ENCODE measurements at places on chromosomes 12 and 14.

DNA sequence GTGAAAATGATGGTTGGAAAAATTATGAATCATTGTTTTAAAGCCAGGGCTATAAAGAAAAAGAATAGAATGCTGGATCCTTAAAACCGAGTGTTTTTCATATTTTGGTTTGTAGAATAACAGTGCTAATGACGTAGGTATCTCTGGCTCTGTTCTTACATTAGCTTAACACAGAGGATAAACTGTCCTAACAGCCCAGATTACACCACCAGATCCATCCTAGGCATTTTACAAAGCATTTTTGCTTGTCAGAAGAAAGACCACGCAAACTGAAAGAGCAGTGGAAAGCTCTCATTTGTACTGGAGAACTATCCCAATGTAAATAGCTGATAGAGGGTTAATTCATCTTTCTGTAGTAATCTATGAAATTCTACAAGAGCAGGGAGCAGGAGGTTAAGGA is 13.6 kb downstream of the IFT81 start:
- DNase-seq: no peak

- no peak for DNase-seq
Measured at GRCh38 chr14:95763875-95764274, 50.0 kb upstream of the TCL1A start.

GRCh38 chr14:20732979-20733635 is 12.6 kb upstream of the EDDM3A start:
- no peak for DNase-seq

DNA sequence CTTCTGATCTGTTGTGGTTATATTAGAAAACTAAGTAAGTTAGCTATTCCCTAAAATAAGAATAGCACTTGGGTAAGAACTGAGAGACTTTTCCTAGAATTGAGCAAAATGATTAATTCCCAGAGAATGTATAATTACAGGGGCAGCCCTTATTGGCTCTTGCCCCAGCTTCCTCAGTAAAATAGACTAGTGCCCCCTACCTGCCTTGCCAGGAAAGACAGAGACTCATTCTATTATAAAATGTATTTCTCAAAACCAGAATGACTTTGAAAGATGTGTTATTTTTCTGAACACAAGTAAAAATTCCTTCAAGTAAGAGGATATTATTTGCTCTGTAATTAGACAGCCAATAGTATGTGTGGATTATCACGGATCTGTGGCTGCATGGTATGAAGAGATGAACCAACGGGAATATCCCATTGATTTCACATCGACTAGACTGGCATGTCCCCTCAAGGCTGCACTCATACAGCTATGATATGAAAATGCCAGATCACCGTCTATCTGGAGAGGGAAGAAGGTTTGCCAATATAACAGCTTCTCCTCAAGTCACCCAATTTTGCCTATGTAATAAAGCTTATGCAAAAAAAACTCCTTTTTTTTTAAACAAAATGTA is 7.4 kb upstream of the GLRX5 start:
- no peak for DNase-seq

- DNase-seq: no peak
Measured at GRCh38 chr12:26629864-26630263, 203.1 kb downstream of the ITPR2 start.

GRCh38 chr12:4766445-4766844 is 46.2 kb downstream of the GALNT8 start:
- no peak for DNase-seq

GRCh38 chr12:95963096-95963495 is 20.0 kb downstream of the AMDHD1 start:
- no peak for DNase-seq

GRCh38 chr14:81211844-81212243 is 8.9 kb downstream of the GTF2A1 start:
- no peak for DNase-seq

- no peak for DNase-seq
Measured at GRCh38 chr12:57006809-57007475, 596 bp upstream of the ZBTB39 start.

GRCh38 chr14:79543967-79544697 is 667.2 kb downstream of the DIO2 start:
- no peak for DNase-seq

GRCh38 chr12:58148405-58148804 is 207.0 kb downstream of the ATP23 start:
- DNase-seq: no peak

GRCh38 chr12:124259154-124260066 is 35.5 kb upstream of the RFLNA start:
- no peak for DNase-seq

- DNase-seq: no peak
Measured at GRCh38 chr14:39302124-39302810, 68.6 kb downstream of the MIA2 start.

DNA sequence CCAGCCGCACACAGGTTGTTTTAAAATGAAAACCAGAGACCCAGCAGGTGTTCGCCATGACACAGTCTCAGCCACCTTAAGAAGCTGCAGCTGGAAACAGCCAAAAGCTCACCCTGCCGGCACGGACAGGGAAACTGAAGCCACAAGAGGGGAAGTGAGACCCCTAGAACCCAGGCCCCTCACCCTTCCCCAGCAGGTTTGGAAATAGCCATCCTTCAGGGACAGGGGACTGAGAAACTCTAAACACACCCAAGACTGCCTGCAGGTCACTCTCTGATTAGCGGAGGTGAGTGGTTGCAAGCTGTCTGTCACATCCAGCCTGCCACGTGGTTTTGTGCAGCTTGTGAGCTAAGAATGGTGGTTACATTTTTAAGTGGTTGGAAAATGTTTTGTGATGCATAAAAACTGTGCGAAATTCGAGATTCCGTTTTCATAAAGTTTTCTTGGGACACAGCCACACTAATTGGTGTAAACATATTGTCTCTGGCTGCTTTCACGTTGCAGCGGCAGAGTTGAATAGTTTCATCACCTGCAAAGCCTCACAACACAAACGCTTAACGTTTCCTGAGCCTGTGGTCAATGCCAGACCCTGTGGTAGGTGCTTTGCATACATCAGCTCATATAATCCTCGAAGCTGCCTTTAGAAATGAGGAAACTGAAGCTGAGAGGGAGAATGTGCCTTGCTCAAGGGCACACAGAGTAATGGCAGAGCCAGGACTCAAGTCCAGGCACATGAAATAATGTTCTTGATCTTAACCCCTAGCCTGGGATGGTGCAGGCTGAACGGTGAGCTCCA is 1.7 kb upstream of the SELPLG start:
- DNase-seq: no peak

DNA sequence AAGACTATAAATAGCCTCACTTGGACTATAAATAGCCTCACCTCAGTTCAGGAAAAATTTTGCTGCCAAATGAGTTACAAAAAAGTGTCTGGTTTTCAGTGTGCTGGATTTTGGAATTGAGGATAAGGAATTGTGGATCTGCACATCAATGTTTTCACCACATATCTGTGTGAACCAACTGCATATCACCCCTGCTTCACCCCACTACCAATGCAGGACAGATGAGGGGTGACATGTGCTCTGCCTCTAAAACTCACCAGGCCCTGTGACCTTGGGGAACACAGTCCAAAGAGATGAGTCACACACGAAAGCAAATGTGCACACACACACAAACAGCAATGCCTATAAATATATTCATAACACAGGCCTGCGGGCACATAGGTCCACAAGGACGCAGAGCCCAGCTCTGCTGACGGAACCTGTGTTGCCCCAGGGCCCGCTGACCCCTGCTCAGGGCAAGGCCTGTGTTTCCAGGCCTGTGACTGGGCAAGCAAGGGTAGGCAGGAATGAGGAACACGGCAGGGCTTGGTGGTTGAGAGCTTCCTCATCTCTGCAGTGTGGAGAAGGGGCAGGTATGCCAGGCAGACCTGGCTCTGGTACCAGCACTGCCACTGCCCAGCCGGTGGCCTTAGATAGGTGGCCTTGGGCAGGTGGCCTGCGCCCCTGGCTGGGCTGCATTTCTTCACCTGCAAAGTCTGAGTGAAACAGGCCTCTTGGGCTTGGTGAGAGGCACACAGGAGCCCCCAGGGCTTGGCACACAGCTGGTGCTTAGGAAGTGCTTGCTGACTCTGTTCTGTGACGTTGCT is 82.4 kb downstream of the ARL6IP4 start:
- no peak for DNase-seq

DNA sequence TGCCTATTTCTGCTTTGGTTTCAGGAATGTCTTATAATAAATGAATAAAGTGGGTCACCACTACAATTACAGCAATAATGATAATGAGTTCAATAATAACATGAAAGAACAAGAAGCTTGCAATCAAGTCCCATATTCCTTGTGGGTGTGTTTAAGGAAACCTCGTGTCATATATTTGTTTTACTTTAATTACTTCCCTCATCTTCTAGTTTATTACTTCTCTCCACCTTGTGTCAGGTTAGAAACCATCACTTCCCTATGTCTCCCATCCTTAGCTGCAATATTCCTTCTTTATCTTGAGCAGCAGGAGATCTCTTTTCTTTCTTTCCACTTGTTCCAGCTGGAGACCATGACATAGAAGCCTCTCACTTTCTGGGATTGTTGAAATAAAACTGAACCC is 384.0 kb upstream of the TMEM132C start:
- DNase-seq: no peak

GRCh38 chr12:120092551-120093335 is 23.8 kb downstream of the RAB35 start:
- DNase-seq: no peak

GRCh38 chr12:32083489-32083888 is 23.2 kb upstream of the BICD1 start:
- no peak for DNase-seq

DNA sequence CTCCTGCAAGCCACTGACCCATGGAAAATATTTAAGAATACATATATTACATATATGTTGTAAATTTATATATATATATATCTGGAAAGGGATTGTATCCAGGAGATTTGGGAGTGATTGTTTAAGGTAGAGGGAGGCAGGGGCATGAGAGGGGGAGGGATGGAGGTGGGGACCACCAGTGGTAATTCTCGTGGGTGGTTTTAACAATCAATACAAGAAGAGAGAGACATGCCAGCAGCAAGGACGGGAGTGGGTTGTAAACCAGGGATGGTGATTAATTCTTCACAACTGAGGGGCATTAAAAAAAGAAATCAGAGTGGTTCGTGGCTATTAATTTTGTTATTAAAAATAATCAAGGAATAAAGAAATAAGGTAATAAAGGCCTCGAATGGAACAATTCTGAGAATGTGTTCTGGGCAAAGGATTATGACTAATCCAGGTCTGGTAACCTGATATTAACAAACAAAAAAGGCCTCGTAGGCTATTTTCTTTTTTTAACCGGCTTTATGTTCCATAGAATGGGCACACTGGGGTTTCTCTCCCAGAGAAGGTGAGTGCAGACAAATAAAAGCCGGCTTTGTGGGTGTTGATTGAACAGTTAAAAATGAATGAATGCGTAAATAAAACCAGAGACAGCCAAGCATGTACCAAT is 8.3 kb upstream of the RTL1 start:
- no peak for DNase-seq

GRCh38 chr12:19630536-19630935 is 191.2 kb downstream of the AEBP2 start:
- DNase-seq: no peak

- DNase-seq: no peak
Measured at GRCh38 chr12:6696690-6697583, 3.7 kb downstream of the PIANP start.

DNA sequence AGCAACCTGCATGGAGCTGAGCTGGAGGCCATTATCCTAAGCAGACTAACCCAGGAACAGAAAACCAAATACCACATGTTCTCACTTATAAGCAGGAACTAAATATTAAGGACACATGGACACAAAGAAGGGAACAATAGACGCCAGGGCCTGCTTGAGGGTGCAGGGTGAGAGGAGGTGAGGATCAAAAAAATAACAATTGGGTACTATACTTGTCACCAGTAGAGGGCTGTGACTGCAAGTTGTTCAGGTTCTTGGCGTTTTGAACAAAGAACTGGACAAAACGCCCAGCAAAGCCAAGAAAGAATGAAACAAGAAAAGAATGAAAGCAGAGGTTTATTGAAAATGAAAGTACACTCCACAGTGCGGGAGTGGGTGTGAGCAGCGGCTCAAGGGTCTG is 208.5 kb upstream of the NEDD1 start:
- no peak for DNase-seq

- no peak for DNase-seq
Measured at GRCh38 chr14:57610631-57611030, 117.0 kb upstream of the CCDC198 start.

GRCh38 chr14:33880330-33880729 is 70.5 kb downstream of the EGLN3 start:
- DNase-seq: peak; percentile 63

- no peak for DNase-seq
Measured at GRCh38 chr12:51011955-51012354, 14.2 kb downstream of the SLC11A2 start.

DNA sequence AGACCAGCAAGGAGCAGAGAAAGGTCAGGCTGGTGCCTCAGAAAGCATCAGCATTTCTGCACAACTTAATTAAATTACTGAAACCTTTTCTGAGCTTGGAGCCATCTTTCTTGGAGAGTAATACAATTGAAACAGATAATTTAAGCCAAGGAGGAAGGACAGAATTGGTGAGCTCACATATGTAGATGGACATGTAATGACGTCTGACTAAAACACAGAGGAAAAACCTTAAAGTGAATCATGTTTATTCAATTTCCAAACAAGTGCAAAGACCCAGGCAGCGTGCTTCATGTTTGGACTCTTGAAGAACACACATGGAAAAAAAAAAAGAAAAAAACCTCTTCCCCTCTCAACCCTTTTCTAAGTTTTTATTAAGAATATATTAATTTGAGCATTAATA is 19.0 kb downstream of the SUSD6 start:
- no peak for DNase-seq

- DNase-seq: no peak
Measured at GRCh38 chr14:60179431-60179869, 14.3 kb upstream of the DHRS7 start.

DNA sequence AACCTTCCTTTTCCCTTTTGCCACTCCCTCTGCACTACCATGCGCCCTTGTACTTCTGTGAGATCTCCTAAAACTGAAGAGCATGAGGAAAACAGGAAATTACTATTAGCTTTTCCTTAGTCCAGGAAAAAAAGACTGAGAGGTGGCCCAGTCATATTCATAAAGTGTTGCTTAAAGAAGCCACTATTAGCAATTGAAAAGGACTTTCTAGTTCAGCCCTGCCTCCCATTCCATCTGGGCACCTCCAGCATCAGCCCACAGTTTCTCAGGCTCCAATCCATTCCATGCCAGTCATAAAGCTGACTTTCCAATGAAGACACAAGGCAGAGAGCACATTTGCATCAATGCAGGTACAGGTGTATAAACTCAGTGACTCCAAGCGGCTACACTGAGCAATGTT is 19.9 kb upstream of the AMIGO2 start:
- DNase-seq: no peak

DNA sequence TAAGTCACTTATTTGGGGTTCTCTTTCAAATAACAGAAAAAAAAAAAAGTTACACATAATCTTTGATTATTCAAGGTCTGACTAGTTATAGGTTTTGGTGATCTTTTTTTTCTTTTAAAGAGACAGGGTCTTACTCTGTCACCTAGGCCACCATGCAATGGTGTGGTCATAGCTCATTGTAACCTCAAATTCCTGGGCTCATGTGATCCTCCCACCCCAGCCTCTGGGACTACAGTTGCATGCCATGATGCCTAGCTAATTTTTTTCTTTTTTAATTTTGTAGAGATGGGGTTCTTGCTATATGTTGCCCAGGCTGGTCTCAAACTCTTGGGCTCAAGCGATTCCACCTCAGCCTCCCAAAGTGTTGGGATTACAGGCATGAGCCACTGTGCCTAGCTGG is 56.5 kb upstream of the CFL2 start:
- DNase-seq: no peak

- no peak for DNase-seq
Measured at GRCh38 chr14:99195602-99196309, 76.2 kb downstream of the BCL11B start.

GRCh38 chr14:103121846-103122584 is 1.2 kb upstream of the TNFAIP2 start:
- peak; percentile 94 for DNase-seq

All from NCI-H1417 treated with DMSO at 0.1 percent for 48 hours (cell line).